AG10803 (cell line): ENCODE measurements at places on chromosomes 5 and 9.

DNA sequence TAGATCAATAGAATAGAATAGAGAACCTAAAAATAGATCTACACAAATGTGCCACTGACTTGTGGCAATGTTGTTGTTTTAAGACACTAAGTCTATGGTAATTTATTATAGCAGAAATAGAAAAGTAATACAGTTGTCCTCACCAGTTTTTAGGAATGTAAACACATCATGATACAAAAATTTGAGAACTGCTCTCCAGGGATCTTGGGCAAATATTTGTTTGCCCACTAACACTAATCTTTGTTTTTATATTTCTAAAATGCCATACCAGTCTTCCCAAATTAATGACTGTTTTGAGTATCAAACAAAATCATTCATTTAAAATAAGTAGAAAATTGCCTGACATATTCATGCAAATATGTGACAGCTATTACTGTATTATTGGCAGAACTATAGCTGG lies 297.6 kb downstream of the BRINP1 start:
- peak; percentile 6 for DNase-seq

DNA sequence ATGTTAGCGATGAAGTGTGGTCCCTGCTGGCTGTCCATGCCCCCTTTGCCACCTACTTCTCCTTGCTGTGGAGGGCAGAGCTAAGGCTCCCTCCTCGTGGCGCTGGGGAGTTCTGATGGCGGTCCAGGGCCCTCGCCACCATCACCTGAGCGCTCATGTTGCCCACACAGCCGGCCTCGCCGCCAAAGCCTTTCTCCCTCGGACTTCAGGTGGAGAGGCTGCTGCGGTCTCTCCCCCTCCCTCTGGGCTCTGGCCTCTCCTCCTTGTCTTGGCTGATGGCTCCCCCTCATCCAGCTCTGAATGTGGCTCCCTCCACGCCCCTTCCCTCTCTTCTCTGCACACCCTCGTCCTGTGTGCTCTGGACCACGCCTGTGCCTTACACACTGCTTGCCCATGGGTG lies 14.5 kb upstream of the LPCAT1 start:
- DNase-seq, result no peak

DNA sequence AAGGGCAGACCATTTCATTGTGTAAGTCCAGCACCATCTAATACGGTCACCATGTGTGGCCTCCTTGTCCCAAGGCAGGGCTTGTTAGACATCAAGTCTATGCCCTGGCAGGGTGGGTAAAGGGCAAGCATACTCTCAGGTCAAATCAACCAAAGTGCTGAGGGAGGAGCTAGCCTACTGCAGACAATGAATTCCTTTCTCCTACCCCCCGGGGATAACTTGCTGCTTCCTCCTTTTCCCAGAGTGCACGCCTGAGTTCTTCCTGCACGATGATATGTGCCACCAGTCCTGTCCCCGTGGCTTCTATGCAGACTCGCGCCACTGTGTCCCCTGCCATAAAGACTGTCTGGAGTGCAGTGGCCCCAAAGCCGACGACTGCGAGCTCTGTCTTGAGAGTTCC lies 71.4 kb downstream of the RFK start:
- no peak for DNase-seq

- no peak for DNase-seq
Observed at GRCh38 chr5:176535664-176536131, 1.5 kb downstream of the RNF44 start.

GRCh38 chr9:135952664-135953206 lies 8.4 kb downstream of the UBAC1 start:
- no peak for DNase-seq

- DNase-seq, result peak; percentile 89
Observed at GRCh38 chr9:5626727-5627634, 1.9 kb upstream of the RIC1 start.

- no peak for DNase-seq
Observed at GRCh38 chr5:76351176-76351575, 51.9 kb upstream of the IQGAP2 start.

DNA sequence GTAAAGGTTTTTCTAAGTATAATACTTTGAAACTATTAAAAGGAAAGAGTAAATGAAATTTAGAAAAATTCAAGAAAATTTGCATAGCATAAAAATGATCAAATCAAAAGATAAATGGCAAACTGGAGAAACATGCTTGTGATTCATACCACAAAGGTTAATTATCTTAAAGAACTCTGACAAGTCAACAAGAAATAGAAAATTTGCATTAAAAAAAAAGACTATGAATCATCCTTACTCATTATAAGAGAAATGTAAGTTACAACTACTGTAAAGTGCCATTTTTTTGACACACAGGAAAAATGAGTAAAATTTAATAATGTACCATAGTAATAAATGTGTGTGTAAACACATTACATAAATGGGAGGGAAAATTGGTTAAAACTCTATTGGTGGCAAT lies 624.4 kb upstream of the C9orf72 start:
- DNase-seq, result no peak

DNA sequence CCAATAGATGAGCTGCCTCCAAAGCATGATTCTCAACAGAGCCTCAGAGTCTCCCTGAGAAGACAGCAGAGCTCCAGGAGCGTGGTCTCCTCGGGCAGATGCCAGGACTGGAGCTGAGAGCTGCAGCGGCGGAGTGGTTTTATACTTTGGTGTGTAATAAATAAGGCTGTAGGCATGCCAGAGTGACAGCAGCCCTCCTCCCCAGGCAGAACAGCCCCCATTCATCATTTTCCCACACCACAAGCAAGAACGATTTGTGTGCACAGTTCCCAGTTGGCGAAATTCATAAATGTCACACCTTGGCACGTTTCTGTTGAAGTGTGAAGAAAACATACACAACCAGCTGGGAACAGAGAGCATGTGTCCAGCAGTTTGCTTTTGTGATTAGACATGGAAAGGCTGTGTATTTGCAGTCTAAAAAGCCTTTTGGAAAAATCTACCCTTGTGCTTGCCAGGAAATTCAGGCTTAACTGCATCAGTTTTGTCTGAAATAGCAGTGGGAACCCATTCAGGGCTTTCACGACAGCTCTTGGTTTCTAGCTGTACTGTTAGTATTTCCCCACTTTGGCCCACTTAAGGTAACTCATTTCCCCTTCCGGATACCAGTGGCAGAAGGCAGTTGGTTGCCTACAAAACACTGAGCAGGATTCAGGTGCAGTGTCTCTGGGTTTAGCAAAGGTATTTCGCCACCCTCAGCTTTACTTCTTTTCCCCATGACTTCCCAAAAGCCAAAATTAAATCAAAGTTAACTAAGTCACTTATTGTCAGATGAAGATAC lies at the start of gene C1QTNF3:
Gene C1QTNF3 (minus strand): TSS at position 115 of the 778 bp plus-strand sequence. CDS start 88 bp downstream, at position 27.
- DNase-seq, result peak; percentile 76

- no peak for DNase-seq
Observed at GRCh38 chr5:16757989-16758501, 141.2 kb upstream of the RETREG1 start.

DNA sequence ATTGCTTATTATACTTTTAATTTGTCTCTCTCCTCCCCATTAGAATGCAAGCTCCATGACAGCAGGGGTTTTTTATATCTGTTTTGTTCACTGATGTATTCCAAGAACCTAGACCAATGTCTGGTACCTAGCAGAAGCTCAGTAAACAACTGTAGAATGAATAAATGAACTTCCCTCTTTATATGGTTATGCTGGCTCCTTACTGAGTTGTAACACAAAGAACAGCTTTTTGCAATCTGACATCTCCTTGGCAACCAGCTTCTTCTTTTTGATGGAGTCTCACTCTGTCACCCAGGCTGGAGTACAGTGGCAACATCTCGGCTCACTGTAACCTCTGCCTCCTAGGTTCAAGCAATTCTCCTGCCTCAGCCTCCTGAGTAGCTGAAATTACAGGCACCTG lies 13.6 kb downstream of the TRMO start:
- DNase-seq, result no peak

- no peak for DNase-seq
Observed at GRCh38 chr5:119289438-119290044, 66.3 kb upstream of the TNFAIP8 start.

- no peak for DNase-seq
Observed at GRCh38 chr9:93205896-93206575, 22.1 kb downstream of the WNK2 start.
